ENCODE measurements at places on chromosomes 2 and 18. TPM values are rescaled to one million over a fixed set of nuclear protein-coding genes. Genes with fewer than 3 reads are reported as not detected.

DNA sequence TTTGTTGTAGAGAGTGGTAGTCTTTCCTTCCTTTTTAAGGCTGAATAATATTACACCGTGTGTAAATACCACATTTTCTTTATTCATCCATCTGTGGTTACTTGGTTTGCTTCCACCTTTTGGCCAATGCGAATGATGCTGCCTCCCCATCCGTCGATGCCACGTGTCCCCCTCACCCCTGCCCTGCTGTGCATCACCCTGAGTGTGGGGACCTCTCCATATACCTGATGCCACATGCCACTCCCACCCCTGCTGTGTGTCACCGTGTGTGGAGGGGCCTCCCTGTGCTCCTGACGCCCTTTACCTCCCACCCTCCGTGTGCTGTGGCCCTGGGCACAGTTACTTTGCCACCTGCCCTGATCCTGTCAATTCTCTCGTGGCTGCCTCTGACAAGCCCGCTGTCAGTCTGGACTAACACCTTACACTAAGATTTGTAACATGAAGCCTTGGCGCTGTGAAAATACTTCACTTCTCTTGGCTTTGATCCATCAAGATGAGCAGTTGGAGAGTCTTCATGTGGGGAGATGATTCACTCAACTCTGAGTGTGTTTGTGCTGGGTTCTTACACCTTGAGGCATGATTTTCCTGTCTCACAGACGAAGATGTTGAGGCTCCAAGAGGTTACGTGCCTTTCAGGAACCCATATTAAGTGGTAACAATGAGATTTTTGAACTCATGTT lies 234.0 kb downstream of the ZNF407 start:
- DNase-seq: no peak

DNA sequence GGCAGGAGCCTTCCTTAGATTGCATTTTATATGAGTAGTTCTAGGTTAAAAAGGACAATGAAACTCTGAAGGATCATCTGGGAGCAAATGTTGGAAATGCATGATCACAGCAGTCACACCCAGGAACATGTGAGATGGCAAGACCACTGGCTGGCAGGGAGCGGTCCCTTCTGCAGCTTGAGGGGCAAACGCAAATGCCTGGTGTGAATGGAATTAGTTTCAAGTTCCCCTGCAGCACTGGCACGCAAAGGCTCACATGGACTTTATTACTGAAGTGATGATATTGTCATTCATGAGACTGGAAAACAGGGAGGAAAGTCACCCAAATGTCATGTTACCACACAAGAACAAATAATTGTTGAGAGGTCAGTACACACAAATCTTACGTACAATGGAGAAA lies 223.3 kb downstream of the FBXO15 start:
- DNase-seq: no peak

GRCh38 chr18:963276-963675 lies 58.6 kb downstream of the ADCYAP1 start:
- DNase-seq: no peak

- DNase-seq: no peak
Observed at GRCh38 chr2:21820271-21820670, 696.5 kb downstream of the TDRD15 start.

- no peak for DNase-seq
Observed at GRCh38 chr18:66638856-66639629, 35.2 kb upstream of the CDH19 start.

GRCh38 chr2:172558372-172558771 lies 2.5 kb downstream of the PDK1 start:
- DNase-seq: no peak

GRCh38 chr2:174607989-174608865 lies 10.6 kb upstream of the WIPF1 start:
- DNase-seq: no peak

- no peak for DNase-seq
Observed at GRCh38 chr2:70523996-70524965, 29.3 kb downstream of the TGFA start.

DNA sequence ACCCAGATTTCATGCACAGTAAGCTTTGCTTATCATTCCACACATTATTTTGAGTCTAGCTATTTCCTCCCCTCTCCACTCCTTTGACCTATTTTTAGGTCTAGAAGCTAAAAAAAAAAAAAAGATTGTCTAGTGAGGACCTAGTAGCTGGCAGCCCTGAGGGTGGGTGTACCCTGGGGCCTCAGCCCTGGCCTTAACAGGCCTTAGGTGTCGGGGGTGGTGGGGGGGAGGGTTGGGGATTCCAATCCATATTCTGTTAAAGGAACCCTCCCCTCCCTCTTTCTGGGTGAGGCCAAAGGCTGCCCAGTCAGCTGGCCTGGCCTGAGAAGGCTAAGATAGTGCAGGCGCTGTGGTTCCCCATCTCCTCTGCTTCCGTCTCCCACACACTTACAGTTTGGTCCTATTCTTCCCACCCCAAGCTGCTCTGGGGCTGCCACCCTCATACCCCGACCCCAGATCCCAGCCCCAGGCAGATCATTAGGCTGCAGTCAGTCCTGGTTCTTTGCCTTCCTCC lies 65.5 kb upstream of the HK2 start:
- DNase-seq: no peak

DNA sequence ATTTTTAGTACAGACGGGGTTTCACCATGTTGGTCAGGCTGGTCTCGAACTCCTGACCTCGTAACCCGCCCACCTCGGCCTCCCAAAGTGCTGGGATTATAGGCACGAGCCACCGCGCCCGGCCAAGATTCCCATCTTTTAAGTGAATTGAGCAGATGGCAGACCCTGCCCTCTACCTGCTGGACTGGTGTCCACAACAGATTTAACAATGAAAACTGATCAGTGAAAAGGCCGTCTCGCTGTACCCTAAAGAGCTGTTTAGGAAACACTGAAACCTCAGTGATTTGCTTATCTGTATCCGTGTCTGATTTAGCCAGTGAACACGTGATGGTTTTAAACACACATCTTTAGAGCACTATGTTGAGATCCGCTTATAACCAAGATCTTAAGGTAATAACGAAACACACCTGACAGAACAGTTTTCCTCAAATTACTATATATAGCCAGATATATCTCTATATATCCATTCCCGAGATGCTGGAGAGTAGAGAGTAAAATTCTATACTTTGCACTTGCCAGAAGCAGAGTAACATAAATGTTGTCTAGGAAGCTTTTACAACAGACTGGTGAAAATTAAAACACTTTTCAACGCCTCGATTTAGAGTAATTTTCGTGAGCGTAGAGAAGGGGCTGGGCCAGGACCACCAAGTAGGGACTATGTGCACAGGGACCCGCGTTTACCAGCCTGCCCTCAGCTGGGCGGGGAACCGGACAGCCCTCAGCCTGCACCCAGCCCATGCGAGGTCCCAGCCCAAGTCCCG lies 594 bp downstream of the FAM161A start:
- no peak for DNase-seq

GRCh38 chr2:203022751-203023150 lies 8.1 kb downstream of the NBEAL1 start:
- DNase-seq: no peak

The MIB1 gene
- 33.2 TPM for total RNA-seq

The DPP10 gene
- total RNA-seq: 0.14 TPM

The CSRNP3 gene
- 1.7 TPM for total RNA-seq

The ALPG gene
- 0.24 TPM for total RNA-seq
